GM10248 (cell line): ENCODE measurements at places on chromosomes 4 and X.

DNA sequence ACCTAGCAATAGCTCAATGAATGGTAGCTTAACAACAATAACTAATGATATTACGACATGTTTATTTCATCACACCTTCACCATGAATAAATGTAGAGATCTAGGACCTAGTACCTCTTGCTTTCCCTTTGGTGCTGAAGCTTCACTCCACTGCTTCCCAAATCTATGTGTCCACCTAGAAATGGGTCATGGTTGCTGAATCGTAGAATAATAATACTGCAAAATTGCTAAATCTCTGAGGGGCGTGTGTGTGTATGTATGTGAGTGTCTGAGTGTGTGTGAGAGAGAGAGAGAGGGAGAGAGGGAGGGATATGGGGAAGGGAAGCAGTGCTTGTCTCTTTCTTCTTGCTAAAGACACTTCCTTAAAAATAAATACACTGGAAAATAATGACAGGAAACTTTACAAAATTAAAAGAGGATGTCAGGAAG is 109.3 kb upstream of the BMP2K start:
- DNase-seq, result no peak

DNA sequence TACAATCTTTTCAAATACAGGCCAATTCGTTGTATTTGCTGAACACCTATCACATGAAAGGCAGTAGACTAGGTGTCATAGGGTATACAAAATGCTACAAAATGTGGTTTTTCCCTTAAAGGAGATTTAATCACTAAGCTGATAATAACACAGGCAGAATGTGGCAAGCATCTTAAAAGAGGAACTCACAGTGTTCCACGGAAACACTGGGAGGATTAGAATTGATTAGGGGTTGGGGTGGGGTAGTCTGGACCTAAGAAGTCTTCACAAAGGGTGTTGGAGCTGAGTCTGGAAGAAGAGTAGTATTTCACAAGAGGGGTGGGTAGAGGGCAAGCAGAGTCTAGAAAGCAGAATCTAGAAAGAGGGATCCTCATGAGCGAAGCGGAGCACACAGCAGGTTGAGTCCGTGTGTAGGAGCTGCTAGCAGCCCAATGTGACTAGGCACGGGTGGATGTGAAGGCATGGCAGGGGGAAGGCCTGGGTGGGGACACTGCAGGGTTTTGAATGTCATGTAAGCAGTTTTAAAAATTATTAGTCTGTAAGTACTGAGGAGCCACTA is 123.6 kb downstream of the MGST2 start:
- no peak for DNase-seq

- no peak for DNase-seq
Observed at GRCh38 chr4:86026720-86027119, 333.1 kb downstream of the MAPK10 start.

GRCh38 chr4:38328989-38329729 is 334.8 kb upstream of the KLF3 start:
- no peak for DNase-seq

- DNase-seq, result peak; percentile 6
Observed at GRCh38 chr4:111838406-111838930, 306.8 kb upstream of the FAM241A start.

DNA sequence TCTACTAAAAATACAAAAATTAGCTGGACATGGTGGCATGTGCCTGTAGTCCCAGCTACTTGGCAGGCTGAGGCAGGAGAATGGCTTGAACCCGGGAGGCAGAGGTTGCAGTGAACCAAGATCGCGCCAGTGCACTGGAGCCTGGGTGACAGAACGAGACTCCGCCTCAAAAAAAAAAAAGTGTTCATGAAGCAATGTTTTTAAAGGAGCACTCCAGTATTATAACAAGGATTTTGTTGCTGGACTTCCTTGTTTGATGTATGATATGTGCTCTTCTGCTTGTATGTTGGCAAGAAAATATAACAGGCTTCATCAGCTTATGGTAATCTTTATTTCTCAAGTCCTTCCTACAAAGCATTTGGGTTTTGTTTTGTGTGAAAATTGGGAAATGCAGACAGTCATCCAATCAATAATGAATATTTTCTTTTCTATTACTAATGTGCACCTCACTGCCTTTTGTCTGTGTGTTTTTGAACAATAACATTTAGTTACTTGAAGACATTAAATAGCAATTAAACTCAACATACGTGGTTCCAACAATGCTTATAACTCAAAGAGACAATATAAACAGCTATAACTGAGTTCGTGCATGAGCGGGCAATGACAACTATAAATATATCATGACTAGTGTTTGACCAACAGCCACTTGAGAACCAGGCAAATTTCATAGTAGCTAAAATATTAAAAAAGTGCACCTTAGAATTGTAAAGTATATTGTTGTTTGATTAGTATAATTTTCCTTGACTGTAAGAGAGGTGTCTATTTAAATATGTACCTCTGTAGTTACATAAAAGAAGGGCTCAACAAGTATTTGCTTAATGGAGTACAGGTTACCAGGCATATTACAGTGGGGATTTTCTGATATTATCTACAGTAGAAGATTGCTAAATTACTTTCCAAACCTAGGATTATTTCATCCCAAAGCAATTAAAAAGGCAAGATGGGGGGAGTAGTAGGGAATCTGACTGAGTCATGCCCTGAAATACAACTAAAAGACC is 210.7 kb downstream of the PPP3CA start:
- DNase-seq, result no peak

- no peak for DNase-seq
Observed at GRCh38 chr4:120431180-120431579, 364.5 kb upstream of the MAD2L1 start.

DNA sequence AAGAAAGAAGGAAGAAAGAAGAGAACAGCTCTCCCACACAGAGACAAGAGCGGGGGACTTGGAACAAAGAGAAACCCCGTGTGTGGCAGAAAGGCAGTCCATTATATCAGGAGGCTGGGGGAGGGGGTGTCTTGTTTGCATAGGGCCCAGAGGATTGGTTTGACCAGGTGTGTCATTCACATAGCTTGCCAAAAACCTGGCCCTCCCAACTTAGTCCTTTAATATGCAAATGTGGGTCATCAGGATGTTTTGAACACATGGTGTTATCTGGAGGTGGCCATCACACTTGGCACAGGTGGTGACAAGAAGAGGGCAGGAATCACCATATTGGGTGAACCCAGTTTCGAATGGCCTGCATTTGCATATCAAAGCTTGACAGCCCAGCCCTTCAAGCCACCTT is 111.7 kb downstream of the LINC00632 start:
- DNase-seq, result no peak

DNA sequence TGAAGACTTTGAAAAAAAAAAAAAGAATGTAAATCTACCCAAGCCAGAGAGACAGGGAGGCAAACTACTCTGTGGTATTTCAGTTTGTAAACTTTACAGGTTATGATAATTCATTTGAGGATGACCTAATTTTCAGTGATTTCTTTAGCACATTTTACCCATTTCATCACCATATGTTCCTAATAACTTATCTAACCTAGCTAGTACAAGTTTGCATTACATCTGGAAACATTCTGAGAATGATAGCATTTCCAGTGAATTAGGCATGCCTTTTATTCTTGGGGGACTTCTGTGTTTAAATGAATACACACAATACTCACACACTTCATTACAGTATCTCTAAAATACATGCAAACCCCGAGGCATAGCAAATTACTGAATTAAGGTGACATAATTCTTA is 1055.5 kb downstream of the PCDH18 start:
- no peak for DNase-seq

- no peak for DNase-seq
Observed at GRCh38 chr4:25313201-25313895, 774 bp downstream of the ZCCHC4 start.

DNA sequence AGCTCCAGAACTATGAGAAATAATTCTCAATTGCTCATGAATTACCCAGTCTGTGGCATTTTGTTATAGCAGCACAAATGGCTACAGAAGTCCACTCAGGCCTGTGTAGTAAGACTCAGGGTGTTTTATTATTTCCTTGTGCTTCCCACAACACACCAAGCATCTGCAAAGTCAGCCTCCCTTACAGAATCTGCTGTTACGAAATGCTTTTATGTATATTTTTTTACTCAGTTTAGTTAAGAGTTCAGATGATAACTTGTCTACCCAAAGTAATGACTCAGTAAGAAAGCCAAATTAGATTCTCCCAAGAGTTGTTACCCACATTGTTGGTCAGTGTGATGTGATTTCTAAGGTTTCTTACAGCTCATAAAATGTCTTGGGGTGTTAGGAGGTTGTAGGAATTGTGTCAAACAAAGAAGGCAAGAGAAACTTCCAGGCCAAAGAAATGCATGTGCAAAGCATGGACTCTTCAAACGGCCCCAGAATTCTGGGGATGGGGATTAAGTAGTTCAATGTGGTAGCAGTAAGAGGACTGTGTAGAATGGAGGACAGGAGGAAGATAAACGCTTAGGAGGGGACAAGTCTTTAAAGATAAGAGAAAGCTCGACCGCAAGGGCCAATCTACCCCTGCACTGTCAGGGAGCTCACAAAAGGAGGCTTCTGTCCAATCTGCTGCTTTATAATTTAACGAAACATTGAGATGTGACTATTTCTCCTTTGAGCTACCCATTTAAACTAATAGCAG is 35.4 kb upstream of the TMEM184C start:
- no peak for DNase-seq

- DNase-seq, result no peak
Observed at GRCh38 chr4:113480109-113480508, 281.4 kb downstream of the CAMK2D start.

GRCh38 chr4:58767598-58767997 is 1657.4 kb upstream of the IGFBP7 start:
- no peak for DNase-seq

GRCh38 chr4:85720735-85721134 is 245.8 kb downstream of the ARHGAP24 start:
- DNase-seq, result no peak

- DNase-seq, result no peak
Observed at GRCh38 chr4:140863197-140863596, 107.0 kb upstream of the TBC1D9 start.

- DNase-seq, result no peak
Observed at GRCh38 chrX:109775386-109775785, 42.3 kb upstream of the ACSL4 start.

GRCh38 chrX:42385730-42386129 is 392.2 kb downstream of the PPP1R2C start:
- DNase-seq, result no peak

- no peak for DNase-seq
Observed at GRCh38 chr4:47914926-47915237, 499 bp upstream of the NFXL1 start.
